ENCODE measurements at places on chromosomes 12 and 14. TPM values are rescaled to one million over a fixed set of nuclear protein-coding genes. Genes with fewer than 3 reads are reported as not detected.

GRCh38 chr12:27968972-27969623 is 3.4 kb downstream of the PTHLH start:
- H3K36me3 ChIP-seq, result no peaks in the 10 kb centered on the region
- no peak overlapping the region for H3K27ac ChIP-seq
- peak overlapping the region; percentile 82 for H3K4me3 ChIP-seq
- H3K27me3 ChIP-seq, result peaks cover 82% of the 10 kb centered on the region

- peaks cover 11% of the 10 kb centered on the region for H3K4me1 ChIP-seq
- H3K27me3 ChIP-seq, result peaks cover 3% of the 10 kb centered on the region
- H3K36me3 ChIP-seq, result no peaks in the 10 kb centered on the region
- no peak for DNase-seq
- no peak overlapping the region for H3K27ac ChIP-seq
These were observed 91.7 kb downstream of the ZFP36L1 start for GRCh38 chr14:68701001-68701741.

C12orf42 gene
- total RNA-seq, result not detected

CFAP54 gene
- total RNA-seq, result 0.09 TPM

Data from activated CD4-positive, alpha-beta T cell treated with anti-CD3 and anti-CD28 coated beads, Interleukin-2, amount 10 ng/mL, durations not matched to agents 24 days and 14 days (primary cell).